NB4 (cell line): ENCODE measurements at places on chromosomes 7 and 10.

GRCh38 chr7:38007096-38007495, 86.7 kb downstream of the EPDR1 start:
- no peak for DNase-seq

GRCh38 chr10:47277352-47278151, 22.4 kb upstream of the GDF10 start:
- DNase-seq: peak; percentile 26

GRCh38 chr7:25895792-25896171, 256.2 kb upstream of the NFE2L3 start:
- no peak for DNase-seq

DNA sequence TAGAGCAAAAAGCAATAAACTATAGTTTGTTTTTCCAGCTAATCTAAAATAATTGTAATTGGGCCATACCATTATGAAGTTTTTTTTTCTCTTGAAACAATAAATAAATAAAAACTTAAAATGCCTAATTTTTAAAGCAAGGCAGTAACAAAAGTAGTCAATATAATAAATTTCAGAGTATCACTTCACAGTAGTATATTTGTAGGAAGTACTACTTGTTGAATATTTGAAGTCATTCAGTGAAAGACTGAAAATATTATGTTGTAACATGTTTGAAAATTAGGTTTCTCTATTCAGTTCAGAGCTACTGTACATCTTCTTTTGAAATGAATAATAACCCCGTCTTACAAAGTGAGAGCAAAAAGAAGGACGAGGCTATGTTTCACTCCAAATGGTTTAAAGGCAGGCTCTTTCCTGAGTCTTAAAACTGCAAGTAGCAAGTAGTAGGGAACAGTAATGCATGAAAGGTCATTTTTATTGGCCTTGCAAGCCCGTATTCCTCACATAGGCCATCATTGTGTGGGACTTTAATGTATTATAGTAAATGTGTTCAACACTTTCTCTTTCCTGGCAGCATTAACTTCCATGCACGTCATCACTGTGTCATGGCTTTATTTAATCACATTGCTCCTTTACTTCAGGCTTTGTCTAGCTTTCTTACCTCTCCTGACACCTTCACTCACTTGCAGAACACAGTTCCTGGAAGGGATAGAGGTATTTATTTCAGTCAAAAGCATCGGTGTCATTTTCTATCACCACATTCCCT, 141.4 kb downstream of the VTI1A start:
- no peak for DNase-seq

DNA sequence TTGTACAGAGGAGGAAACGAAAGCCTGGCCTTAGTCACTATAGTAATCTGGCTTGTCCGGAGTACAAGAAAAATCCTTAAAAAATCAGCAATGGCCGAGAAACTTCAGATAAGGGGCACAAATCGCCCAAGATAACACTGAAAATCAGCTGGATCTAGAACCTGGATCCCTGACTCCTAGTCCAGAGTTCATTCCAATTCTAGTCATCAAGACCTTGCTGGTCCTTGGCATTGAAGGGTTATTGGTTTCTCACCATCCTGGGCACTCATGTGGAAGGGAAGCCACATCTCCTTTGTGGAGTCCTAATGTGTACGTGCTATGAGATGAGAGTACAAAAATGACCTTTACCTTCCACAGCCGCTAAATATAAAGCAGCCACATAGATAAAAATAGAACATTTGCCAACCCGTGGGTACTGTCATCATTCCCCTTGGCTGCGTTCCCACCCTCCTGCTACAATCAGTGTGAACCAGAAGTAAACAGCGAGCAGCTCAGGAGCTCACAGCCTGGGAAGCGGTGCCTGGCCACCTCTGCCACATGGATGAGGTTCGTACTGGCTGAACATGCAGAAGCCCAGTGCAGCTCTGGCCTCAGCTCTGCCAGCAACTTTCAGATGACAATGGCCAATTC, 116.0 kb upstream of the PDLIM1 start:
- no peak for DNase-seq

DNA sequence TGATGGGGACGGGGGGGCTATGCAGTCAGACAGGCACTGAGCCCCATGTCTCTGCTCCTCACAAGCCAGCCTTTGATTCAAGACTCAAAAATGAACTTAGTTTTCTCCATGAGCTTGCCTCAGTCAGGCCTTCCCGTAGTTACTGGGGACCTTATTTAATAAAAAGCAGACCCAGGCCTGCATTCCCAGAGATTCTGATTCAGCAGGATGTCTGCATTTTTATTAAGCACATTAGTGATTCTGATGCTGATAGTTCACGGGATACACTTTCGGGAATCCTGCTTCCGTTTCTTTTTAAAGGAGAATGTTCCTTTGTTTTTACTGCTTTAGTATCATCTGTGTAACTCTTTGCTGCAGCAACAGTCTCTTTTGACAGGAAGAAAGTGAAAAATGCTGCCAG, 28.3 kb upstream of the PLPP4 start:
- DNase-seq: no peak

DNA sequence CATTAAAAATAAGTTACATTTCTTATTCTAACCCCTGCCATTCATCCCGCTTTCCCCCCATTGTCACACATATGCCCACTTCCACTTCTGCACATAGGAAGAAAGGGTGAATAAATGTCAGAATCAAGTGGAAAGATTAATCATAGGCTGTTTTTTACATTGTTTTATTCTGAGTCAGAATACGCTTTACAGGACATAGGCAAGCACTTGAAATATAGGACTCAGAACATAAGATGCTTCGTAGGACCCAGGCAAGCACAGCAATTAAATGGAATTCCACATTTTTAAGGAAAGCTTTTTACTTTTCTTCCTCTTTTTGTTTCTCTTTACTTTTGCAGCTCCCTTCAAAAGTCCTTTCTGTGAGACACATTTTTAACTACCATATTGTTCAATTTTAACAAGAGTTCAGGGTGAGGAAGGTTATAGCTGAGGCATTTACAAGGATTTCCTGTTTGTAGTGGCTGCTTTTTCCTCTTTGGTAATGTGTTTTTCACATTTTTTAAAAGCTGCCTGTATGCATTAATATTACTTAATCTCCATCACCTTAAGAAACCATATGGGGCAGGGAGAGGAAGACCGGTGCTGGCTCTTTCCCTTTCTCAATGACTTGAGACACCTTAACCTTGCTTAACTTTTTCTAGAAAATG, 130.0 kb downstream of the TES start:
- DNase-seq: no peak

DNA sequence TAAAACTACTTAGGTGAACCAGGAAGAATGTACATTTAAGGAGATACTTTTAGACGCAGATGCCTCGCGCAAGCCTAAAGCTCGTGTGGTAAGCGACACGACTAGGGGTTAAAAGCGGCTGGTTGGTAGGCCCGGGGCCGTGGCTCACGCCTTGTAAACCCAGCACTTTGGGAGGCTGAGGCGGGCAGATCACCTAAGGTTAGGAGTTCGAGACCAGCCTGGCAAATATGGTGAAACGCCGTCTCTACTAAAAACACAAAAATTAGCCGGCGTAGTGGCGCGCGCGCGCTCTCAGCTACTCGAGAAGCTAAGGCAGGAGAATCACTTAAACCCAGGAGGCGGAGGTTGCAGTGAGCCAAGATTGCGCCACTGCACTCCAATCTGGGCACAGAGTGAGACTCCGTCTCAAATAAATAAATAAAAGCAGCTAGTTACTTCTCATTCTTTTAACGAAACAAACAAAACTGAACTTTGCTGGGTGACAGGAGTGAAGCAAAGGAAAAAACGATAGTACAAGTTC, 879 bp downstream of the NUDT5 start:
- peak; percentile 51 for DNase-seq

DNA sequence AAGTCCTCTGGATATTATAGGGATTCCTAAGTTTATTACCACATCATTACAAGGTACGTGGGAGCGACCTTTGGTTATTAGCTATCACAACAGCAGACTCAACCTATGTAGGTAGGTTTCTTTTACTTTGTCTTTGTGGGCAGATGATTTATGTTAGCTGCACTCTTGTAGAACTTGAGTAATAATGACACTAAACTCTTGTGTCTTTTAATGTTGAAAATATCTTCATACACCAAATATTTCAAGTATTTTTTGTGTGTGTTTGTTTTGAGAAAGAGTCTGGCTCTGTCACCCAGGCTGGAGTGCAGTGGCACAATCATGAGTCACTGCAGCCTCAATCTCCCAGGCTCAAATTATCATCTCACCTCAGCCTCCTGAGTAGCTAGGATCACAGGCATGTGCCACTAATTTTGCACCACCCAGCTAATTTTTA, 19.2 kb upstream of the SUPV3L1 start:
- DNase-seq: no peak

- no peak for DNase-seq
These were observed 122.0 kb downstream of the MARCHF5 start for GRCh38 chr10:92413011-92413410.

DNA sequence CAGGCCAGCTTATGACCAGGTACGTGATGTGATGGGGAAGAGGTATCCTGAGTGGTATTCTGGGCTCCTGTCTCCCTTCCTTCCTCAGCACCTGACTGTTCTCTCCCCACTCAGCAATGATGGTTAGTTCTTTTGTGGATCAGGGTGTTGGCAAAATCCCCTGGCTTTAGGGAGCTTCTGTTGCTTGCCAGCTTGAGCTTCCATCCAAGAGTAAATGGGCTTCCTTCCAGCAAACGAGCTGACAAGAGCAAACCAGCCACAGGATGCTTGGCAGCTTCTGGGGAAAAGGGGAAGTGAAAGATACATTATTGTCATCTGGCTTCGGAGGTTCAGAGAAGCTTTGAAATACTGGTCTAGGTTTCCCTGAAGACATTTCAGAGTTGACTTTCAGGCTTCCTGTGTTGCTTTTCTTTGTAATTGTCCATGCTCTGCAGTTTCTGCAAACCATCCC, 5.2 kb downstream of the DUSP5 start:
- peak; percentile 91 for DNase-seq

- DNase-seq: no peak
These were observed 15.2 kb upstream of the CPA1 start for GRCh38 chr7:130365088-130365487.

DNA sequence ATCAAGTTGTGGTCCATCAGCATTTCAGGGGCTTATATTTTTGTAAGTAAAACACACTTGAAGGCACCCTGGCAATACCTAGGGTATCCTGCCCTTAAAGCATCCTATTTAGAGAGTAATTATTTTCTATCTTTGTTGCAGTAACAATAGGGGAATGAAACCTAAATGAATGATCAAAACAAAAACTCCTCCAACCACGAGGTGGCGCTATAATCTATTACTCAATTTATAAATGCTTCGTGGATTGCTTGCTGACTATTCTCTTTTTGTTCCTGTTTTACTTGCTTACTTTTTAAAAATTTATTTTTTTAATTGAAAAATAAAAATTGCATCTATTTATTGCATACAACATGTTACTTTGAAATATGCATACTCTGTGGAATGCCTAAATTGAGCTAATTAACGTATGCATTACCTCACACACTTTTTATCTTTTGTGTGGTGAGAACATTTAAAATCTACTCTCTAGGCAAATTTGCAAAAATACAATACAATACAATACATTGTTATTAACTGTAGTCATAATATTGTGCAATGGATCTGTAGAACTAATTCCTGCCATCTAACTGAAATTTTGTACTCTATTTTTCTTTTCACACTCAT, 147.7 kb upstream of the BMPER start:
- peak; percentile 57 for DNase-seq

GRCh38 chr7:45237788-45238461, 80.3 kb downstream of the RAMP3 start:
- no peak for DNase-seq

- no peak for DNase-seq
These were observed 262.2 kb downstream of the ETV1 start for GRCh38 chr7:13727279-13727678.

DNA sequence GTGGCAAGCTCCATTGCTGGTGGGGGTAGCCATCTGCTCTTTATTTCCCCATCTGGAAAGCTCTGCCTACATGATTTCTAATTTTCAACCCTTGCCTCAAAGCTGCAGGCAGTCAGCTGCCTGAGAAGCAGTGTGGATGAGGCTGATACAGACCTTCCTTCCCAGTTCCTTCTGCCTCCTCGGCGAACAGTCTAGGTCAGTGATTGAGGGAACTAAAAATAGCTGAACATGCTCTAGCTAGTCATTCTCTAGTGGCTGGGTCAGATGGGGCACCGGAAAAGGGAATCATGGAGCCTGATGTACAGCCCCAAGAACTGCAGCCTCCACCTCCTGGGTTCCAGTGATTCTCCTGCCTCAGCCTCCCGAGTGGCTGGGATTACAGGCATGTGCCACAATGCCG, 48.7 kb downstream of the NAMPT start:
- no peak for DNase-seq

- no peak for DNase-seq
These were observed 277.6 kb upstream of the PHF14 start for GRCh38 chr7:10696064-10696463.

- no peak for DNase-seq
These were observed 96.8 kb downstream of the ZMYND11 start for GRCh38 chr10:232061-232460.

DNA sequence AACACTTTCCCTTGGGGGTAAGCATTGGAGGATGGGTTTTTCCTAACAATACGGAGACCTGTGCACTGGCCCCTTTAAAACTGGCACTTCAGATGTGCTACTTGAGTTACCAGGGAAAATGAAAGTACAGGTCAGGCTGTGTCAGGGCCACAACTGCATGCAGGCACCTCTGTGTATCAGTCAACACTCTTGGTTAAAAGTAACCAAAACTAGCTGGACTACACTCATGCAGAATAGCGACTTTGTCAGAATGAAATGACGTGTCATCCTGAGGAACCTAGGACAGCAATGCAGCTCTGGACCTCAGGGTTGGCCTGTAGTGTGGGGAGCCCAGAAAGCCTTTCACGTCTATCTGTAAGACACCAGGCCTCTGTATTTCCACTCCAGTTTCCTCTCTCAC, 33.8 kb upstream of the SMKR1 start:
- no peak for DNase-seq

- no peak for DNase-seq
These were observed 23.4 kb downstream of the AIFM2 start for GRCh38 chr10:70109064-70109729.

DNA sequence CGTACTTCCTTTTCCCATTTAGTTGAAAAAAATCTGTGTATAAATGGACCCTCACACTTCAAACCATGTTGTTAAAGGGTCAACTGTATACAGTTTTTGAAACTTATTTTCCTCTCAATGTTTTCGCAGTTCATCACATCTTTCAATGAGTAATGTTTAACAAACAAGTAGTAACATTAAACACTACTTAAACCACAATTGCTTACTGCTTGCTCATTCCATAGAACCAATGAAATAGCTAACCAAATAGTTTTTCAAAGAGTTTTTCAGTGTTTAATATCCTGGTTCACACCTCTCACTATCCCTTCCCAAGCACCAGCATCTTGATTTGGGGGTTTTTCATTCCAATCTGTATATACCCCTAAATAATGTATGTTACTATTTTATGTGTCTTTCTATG, 9.1 kb downstream of the SEM1 start:
- no peak for DNase-seq

DNA sequence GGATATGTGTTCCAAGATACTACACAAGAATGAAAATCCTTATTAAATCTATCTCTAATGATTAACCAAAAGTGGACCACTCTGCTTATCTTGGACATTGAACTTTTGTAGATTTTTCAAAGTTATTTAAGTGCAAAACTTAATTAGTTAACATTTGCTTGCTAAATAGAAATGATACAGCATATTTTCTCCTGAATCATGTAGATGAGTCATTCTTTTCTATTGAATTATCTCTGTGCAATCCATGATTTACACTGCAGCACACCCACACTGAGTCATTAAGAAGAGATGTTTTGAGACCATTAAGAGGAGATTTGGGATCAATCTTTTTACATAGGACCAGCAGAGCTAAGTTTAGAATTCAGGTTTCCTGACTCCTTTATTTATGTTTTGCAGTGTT, 6.6 kb upstream of the ABCC2 start:
- DNase-seq: peak; percentile 66
